Activated T-cell treated with anti-CD3 and anti-CD28 coated beads, Interleukin-2, amount 50 U/mL, for 72 hours (primary cell): ENCODE measurements at places on chromosomes 4 and X. TPM values are rescaled to one million over a fixed set of nuclear protein-coding genes. Genes with fewer than 3 reads are reported as not detected.

DNA sequence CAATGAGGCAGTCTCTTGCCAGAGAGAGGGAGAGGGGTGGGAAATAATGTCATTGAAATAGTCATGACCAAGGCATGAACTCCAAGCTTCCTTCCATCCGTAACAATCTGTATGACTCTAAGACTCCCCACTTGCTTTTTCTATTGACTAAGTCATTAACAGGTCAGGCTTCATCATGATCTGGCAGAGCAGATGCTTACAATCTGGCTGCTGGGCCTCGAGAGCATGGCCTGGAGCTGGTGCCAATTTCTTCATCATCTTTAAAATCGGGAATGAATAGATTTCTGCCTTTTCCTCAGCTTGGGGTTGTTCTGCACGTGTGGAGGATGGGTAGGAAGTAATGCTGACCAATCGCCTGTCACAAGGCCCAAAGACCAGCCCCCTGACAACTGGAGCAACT, 280.6 kb upstream of the CLNK start:
- H3K36me3 ChIP-seq: no peaks in the 10 kb centered on the region
- H3K27me3 ChIP-seq: no peaks in the 10 kb centered on the region
- no peak overlapping the region for H3K4me3 ChIP-seq
- no peak overlapping the region for H3K27ac ChIP-seq

GRCh38 chrX:49276671-49277534, 7.3 kb downstream of the PPP1R3F start:
- peaks cover 4% of the 10 kb centered on the region for H3K36me3 ChIP-seq
- peaks cover 90% of the 10 kb centered on the region for H3K4me1 ChIP-seq
- peak overlapping the region; percentile 97 for H3K27ac ChIP-seq
- H3K27me3 ChIP-seq: peaks cover 11% of the 10 kb centered on the region
- DNase-seq: peak; percentile 40

DNA sequence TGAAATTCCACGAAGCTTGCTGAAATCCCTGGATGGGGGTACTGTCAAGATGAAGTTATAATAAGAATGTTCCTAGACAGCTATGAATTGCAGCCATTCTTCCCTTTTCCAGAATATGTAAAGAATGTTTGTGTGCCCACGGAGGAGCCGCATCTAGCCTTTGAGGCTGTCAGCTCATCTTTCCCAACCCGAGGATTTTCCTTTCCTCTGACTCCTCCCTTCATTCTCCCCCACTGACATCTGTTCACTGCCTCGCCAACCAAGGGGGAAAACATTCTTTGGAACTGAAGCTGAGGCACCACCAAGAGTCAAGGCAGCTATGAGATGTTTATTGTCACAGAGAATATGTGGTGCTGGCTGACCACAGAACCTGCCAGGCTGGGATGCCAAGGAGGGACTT, 8.8 kb downstream of the NHSL2 start:
- DNase-seq: no peak
- no peaks in the 10 kb centered on the region for H3K4me1 ChIP-seq
- peaks cover 35% of the 10 kb centered on the region for H3K27me3 ChIP-seq
- no peak overlapping the region for H3K27ac ChIP-seq
- H3K36me3 ChIP-seq: no peaks in the 10 kb centered on the region

GRCh38 chr4:67109276-67109675, 436.0 kb downstream of the CENPC start:
- H3K36me3 ChIP-seq: no peaks in the 10 kb centered on the region
- DNase-seq: no peak
- no peaks in the 10 kb centered on the region for H3K27me3 ChIP-seq
- H3K4me3 ChIP-seq: no peak overlapping the region

- no peak overlapping the region for H3K4me3 ChIP-seq
- H3K27ac ChIP-seq: no peak overlapping the region
- no peaks in the 10 kb centered on the region for H3K36me3 ChIP-seq
Observed at GRCh38 chrX:135009838-135010237, 12.5 kb downstream of the RTL8B start.

- H3K36me3 ChIP-seq: peaks cover 29% of the 10 kb centered on the region
- H3K27me3 ChIP-seq: no peaks in the 10 kb centered on the region
- H3K27ac ChIP-seq: no peak overlapping the region
- H3K4me1 ChIP-seq: peaks cover 22% of the 10 kb centered on the region
Observed at GRCh38 chr4:113602646-113603228, 158.8 kb downstream of the CAMK2D start.

GRCh38 chr4:119210775-119211174, 1.7 kb upstream of the USP53 start:
- peak overlapping the region; percentile 96 for H3K4me3 ChIP-seq
- H3K27ac ChIP-seq: peak overlapping the region; percentile 80
- H3K27me3 ChIP-seq: no peaks in the 10 kb centered on the region

DNA sequence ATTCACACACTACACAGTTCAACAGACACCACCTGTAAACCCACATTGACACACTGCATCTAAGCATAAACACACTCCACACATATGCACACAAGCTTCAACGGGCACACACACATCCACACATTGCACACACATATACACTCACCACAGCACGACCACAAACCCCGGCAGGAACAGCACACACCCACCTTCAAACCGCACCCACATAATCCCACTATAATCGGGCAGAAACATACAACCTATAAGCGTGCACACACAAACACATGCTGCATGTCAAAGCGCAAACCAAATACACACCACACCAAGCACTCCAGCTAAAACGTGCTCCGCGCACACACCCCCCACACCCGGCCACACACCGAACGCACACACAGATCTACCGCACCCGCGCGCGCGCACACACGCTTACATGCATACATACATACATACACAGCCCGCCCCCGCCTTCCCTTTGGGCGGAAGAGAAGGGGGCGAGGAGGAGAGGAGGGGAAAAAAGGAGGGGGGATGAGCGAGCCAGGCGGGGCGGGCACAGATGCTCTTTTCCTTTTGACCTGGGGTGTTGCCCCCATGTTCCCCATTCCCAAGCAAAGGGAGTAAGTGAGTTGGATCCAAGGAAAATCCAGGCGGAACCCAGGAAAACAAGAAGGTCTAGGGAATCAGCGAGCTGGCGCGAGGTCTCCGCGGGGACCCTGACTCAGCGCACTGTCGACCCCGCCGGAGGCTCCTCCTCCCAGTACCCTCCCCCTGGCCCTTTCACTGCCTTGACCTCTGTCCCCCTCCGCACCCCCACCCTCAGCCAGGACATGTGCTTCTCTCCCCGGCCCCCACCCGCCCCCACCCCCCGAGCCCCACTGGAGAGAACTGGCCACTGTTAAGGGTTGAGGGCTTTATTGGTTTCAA, 9.9 kb downstream of the ARHGAP36 start:
- no peaks in the 10 kb centered on the region for H3K4me1 ChIP-seq
- H3K36me3 ChIP-seq: no peaks in the 10 kb centered on the region
- DNase-seq: no peak
- H3K27me3 ChIP-seq: peaks cover 60% of the 10 kb centered on the region
- no peak overlapping the region for H3K4me3 ChIP-seq

GRCh38 chrX:11050013-11050412, 61.1 kb upstream of the HCCS start:
- H3K36me3 ChIP-seq: peaks cover 3% of the 10 kb centered on the region
- no peaks in the 10 kb centered on the region for H3K4me1 ChIP-seq
- H3K27me3 ChIP-seq: peaks cover 4% of the 10 kb centered on the region
- DNase-seq: no peak
- H3K27ac ChIP-seq: no peak overlapping the region

- peaks cover 91% of the 10 kb centered on the region for H3K4me1 ChIP-seq
- DNase-seq: peak; percentile 90
Observed at GRCh38 chrX:12949927-12950656, 24.8 kb upstream of the TMSB4X start.

DNA sequence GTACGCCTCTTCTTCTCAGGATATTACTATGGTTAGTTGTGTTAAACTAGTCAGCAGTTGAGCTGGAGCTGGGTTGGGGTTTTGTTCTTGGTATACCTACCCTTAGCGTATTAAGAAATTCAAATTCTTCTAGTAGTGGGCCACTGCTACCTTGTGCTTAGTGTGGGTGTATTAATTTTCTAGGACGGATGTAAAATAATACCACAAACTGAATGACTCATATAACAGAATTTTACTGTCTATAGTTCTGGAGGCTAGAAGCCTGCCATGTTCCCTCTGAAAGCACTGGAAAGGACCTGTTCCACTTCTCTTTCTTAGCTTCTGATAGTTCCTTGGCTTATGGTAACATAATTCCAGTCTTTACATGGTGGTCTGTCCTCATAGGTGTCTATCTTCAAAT, 1274.7 kb downstream of the ADGRL3 start:
- H3K4me1 ChIP-seq: no peaks in the 10 kb centered on the region
- H3K27me3 ChIP-seq: no peaks in the 10 kb centered on the region
- H3K4me3 ChIP-seq: no peak overlapping the region
- H3K36me3 ChIP-seq: peaks cover 2% of the 10 kb centered on the region

GRCh38 chrX:126658447-126658846, 105.8 kb upstream of the DCAF12L1 start:
- no peak overlapping the region for H3K27ac ChIP-seq
- no peaks in the 10 kb centered on the region for H3K4me1 ChIP-seq
- H3K27me3 ChIP-seq: no peaks in the 10 kb centered on the region
- no peaks in the 10 kb centered on the region for H3K36me3 ChIP-seq

GRCh38 chr4:87121341-87122065, 98.9 kb downstream of the KLHL8 start:
- peak overlapping the region; percentile 54 for H3K27ac ChIP-seq
- H3K4me3 ChIP-seq: no peak overlapping the region
- H3K36me3 ChIP-seq: peaks cover 4% of the 10 kb centered on the region
- H3K27me3 ChIP-seq: no peaks in the 10 kb centered on the region

DNA sequence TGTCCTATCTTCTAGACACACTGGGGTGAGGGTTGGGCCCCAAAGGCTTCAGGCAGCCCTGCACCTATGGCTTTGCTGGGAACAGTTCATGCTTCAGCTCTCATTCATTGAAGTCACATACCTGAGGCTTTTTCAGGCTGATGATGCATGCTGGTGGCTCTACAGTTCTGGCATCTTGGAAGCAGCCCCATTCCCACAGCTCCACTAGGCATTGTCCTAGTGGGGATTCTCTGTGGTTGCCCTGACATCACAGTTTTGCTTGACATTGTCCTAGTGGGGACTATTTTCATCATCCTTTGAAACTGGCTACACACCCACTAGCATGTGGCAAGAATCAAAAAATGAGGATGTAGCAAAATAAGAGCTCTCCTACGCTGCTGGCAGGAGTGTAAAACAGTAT, 37.7 kb upstream of the C4orf17 start:
- no peak for DNase-seq
- no peaks in the 10 kb centered on the region for H3K27me3 ChIP-seq
- H3K4me3 ChIP-seq: no peak overlapping the region
- no peaks in the 10 kb centered on the region for H3K36me3 ChIP-seq

DNA sequence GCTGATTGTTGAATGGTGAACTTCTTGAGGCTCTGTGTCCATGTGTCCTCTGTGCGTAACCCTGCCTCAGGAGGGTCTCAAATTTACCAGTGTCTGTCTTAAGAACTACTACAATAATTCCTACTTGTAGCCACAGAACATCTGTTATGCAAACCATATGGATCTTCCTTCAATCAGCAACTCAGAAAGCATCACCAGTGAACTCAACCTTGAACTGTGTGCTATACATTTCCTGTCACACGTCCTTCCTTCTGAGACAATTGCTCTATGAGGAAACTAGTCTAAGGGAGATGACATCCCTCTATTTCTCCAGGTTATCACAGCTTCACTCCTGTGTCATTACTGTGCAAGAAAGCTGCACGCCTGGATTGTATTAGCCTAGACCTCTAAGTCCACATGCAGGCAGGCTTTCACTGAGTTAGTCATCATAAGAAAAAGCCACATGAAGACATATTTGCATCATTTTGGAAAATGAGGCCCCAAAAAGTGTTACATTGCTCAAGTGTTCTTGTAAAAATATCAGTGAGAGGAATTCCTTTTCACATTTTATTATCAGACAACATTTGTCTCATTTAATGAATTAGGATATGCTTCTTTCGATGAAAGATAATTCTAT, 157.8 kb downstream of the AFF2 start:
- no peak for DNase-seq
- H3K27me3 ChIP-seq: peaks cover 6% of the 10 kb centered on the region

- no peaks in the 10 kb centered on the region for H3K27me3 ChIP-seq
- no peaks in the 10 kb centered on the region for H3K4me1 ChIP-seq
- H3K27ac ChIP-seq: no peak overlapping the region
- no peaks in the 10 kb centered on the region for H3K36me3 ChIP-seq
- H3K4me3 ChIP-seq: no peak overlapping the region
- DNase-seq: no peak
Observed at GRCh38 chr4:12126474-12126873, 697.8 kb upstream of the HS3ST1 start.

DNA sequence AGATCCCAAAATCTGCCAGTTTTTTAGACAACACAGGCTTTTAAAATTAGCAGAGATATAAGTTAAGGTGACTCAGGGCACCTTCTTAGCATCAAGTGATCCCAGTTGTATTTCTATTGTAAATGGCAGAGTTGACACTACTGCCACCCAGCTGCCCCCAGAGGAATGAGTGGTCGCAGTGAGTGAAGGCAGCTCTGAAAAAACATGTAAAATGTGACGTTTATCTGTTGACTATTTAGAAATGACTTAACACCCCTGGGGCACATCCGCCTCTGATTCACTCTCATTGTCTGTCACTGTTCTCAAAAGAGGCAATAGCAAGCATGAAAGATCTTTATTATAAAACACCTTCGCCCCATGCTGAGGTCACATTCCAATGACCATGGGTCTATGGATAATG, 592.4 kb downstream of the ACTRT1 start:
- no peak for DNase-seq
- no peak overlapping the region for H3K27ac ChIP-seq
- H3K4me3 ChIP-seq: no peak overlapping the region

- H3K4me3 ChIP-seq: no peak overlapping the region
- no peak for DNase-seq
- H3K4me1 ChIP-seq: no peaks in the 10 kb centered on the region
Observed at GRCh38 chr4:52477191-52477780, 181.8 kb downstream of the USP46 start.

GRCh38 chr4:84366907-84367306, 132.2 kb downstream of the NKX6-1 start:
- no peak overlapping the region for H3K27ac ChIP-seq
- H3K36me3 ChIP-seq: no peaks in the 10 kb centered on the region
- DNase-seq: no peak
- H3K27me3 ChIP-seq: no peaks in the 10 kb centered on the region

Gene KCTD8
- total RNA-seq: not detected

Gene DNAJB14
- 60.5 TPM for total RNA-seq

Gene UGT2B11
- total RNA-seq: not detected

Gene SYN1
- total RNA-seq: 2.0 TPM

Gene SASH3
- total RNA-seq: 148 TPM

Gene LONRF3
- total RNA-seq: 1.6 TPM

Gene RHOH
- 150 TPM for total RNA-seq

Gene LIN54
- total RNA-seq: 27.9 TPM

Gene TEX13C
- not detected for total RNA-seq

Gene HSD17B13
- 0.14 TPM for total RNA-seq

Gene MAPK10
- not detected for total RNA-seq

Gene CTAG1A
- not detected for total RNA-seq

Gene CTAG2
- not detected for total RNA-seq

Gene SLC2A9
- 1.1 TPM for total RNA-seq

Gene TLR3
- total RNA-seq: 0.09 TPM

Gene TRIM75
- not detected for total RNA-seq

Gene SH3RF1
- 0.26 TPM for total RNA-seq
